Neural progenitor cell (in vitro differentiated cells): ENCODE measurements at places on chromosomes 4 and X.
A peak's percentile ranks its signal among the peaks of the same experiment; 100 is the strongest.

DNA sequence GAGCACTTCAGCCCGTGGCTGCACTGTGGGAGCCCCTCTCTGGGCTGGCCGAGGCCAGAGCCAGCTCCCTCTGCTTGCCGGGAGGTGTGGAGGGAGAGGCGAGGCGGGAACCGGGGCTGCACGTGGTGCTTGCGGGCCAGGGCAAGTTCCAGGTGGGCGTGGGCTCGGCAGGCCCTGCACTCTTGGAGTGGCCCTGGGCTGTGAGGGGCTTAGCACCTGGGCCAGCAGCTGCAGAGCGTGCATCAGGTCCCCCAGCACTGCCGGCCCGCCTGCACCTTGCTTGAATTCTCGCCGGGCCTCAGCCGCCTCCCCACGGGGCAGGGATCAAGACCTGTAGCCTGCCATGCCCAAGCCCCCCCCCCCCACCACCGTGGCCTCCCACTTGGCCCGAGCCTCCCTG is 28.9 kb upstream of the APOOL start:
- DNase-seq = no peak

GRCh38 chrX:52865343-52865998 is 2.4 kb downstream of the XAGE3 start:
- DNase-seq = no peak

DNA sequence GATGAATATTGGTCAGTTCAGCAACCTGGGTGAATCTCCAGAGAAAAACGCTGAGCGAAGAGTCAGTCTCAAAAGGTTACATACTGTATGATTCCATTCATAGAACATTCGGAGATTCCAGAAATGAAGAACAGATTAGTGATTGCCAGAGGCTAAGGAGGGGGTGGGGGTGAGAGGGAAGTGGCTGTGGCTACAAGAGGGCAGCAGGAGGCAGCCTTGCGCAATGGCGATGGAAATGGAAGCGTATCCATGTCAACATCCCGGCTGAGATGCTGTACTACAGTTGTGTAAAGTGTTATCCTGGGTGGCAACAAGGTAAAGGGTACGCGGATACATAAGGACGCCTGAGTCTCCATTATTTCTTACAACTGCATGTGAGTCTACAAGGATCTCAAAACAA is 18.0 kb downstream of the LYAR start:
- no peak for DNase-seq

DNA sequence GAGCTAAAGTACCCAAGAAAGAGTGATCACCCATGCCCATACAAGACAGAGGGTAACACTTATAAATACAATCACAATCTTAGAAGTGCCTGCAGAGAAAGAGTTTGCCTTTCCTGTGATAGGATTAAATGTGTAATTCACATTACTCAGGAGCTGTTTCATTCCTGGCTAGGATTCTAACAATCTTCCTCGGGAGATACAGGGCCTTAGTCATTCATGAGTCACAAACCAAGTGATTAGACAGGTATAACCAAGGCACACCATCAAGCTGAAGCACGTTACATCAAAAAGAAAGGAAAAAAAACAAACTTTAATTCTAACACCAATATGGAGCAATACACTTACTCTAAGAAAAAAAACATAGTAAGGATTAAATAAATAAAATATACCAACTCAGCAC is 14.9 kb downstream of the ABCG2 start:
- DNase-seq = no peak

DNA sequence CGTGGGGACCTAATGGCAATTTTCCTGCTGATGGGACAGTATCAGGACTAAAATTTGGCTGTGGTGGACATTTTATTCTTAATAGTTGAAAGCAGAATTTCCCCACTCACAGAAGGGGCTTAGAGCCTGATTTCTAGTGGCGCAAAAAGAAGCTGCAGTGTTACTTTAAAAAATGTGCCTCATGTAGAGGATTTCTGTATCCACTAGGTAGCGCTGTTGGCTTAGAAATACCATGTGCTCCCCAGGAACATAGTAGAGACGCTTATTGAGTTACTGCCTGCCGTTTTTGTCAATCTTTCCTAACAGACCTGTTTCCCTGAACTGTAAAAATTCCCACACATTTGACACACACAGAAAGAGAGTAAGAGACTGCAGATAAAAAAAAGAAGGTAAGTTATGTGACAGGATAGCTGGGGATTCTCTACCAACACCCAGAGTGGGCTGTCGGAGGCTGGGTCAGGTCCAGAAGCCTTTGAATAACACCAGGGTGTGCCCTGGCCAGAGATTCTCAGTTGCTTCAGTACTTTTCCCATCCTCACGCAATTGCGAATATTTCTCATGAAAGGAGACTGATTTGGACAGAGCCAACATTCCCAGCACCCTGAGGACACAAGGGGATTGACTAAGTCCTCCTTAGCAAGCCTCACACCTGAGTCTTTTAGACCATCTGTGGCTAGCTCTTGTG is 88.4 kb downstream of the ZXDA start:
- DNase-seq = peak; percentile 54

DNA sequence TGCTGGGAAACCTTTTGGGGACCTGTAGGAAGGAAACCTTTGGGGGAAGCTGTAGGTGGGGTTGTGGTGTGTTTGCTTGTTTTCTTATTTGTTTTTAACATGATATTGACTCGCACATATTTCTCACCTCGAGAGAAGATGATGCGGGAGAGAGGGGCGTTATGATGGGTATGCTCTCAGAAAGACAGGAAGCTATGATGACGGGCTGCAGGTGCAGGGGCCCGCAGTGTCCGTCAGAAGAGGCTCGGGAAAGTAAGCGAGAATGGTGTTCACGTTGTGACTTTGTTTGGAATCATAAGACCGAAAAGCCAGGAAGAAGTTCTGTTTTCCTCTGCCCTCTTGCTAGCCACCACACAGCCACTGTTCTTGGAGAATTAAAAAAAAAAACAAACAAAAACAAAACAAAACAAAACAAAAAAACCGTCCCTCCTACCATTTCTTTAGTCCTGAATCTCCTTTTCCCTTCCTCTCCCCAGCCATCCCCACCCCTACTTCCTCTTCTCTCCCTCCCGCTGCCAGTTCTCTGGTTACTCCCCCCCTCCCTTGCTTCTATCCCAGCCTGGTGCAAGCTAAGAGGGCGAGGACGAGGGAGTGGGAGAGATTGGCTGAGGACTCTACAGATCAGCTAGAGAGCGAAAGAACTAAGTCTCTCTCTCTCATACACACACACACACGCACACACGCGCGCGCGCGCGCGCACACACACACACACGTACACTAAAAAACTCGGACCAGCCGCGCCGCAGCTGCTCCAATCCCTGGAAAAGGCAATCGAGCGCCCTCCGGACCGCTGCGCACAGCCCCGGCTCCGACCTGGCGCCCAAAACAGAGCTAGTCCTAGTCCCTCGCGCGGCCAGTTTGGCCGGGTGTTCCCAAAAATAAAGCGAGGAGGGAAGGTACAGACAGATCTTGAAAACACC is at the start of gene BMP3:
TSS of gene BMP3 (plus strand) at position 648 of the 920 bp plus-strand sequence. CDS start 577 bp downstream, outside the sequence.
- DNase-seq = peak; percentile 74
